ENCODE measurements at places on chromosomes 7 and 10.

- no peak for DNase-seq
Measured at GRCh38 chr7:29156907-29157452, 10.6 kb upstream of the CPVL start.

DNA sequence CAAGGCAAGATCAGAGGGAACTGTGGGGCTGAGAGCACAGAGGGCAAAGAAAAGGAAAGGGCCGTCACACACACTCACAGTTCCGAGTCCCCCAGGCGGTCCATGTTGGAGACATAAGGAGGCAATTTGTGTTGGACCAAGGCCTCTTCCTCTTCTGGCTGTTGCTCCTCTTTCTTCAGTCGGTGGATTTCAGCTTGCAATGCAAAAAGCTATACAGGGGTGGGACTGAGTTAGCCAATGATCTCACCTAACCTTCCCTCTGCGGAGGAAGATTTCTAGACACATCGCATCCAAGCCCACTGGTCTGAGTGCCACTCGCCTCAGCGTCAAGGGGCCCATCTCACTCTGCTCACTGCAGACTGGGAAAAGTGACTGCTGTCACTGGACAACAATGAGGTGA is 5.5 kb downstream of the WDR91 start:
- DNase-seq, result no peak

DNA sequence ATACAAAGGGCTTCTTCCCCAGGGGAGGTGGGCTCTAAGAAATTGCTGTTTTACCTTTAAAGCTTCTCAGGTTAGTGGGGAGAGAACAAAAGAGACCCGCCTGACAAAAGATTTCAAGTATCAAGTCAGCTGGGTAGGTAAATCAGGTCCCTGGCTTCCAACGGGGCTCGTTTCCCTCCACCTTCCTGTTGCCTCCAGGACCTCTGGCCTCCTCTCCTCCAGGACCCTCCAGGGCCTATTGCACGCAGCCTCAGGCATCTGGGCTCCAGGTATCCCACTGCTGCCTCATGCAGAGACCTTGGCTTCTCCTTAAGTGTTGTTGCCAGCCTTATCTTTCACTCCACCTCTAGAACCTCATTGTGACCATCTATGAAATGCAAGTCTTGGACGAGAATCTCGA is 2.9 kb downstream of the BNIP3 start:
- DNase-seq, result no peak

GRCh38 chr7:85685901-85686300 is 499.0 kb upstream of the SEMA3D start:
- no peak for DNase-seq

GRCh38 chr7:21675255-21675654 is 132.4 kb downstream of the DNAH11 start:
- DNase-seq, result no peak

DNA sequence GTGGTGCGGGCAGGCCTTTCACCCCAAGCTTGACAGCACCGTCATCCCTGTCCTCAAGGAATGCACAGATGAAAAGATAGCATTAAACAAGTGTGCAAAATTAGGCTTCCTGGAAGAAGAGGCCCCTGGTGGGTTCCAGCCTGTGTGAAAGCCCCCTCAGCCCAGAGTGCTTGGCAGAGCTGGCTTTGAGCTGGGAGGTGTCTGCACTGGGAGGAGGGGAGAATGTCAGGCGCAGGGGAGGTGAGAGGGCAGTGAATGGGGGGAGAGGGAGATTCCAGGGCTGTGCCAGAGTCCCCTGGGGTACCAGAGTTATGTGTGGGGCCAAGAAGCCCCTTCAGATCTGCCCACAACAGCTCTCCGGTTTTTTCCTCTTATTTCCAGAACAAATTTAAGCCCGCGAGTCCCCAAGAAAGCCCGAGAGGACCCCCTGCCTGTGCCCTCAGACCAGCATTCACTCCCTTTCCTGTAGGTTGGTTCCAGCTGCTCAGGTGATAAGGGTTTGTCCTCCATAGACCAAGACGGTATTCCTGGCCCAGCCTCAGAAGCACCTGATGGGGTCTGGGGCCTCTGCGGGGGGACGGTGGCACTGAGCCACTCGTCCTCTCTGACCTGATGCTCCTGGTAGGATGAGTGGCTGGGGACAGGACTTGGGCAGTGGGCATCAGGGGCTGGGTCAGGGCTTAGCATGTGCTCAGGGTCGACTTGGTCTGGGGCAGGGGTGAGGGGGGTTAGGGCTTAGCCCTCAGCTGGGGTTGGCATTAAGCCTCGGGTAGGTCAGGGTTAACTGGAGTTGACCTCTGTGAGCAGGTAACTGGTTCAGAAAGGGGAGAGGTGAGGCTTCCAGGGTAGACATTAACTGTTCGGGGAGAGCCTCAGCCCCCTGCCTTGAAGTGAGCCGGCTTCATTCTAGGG is 43.4 kb downstream of the ADCYAP1R1 start:
- no peak for DNase-seq

DNA sequence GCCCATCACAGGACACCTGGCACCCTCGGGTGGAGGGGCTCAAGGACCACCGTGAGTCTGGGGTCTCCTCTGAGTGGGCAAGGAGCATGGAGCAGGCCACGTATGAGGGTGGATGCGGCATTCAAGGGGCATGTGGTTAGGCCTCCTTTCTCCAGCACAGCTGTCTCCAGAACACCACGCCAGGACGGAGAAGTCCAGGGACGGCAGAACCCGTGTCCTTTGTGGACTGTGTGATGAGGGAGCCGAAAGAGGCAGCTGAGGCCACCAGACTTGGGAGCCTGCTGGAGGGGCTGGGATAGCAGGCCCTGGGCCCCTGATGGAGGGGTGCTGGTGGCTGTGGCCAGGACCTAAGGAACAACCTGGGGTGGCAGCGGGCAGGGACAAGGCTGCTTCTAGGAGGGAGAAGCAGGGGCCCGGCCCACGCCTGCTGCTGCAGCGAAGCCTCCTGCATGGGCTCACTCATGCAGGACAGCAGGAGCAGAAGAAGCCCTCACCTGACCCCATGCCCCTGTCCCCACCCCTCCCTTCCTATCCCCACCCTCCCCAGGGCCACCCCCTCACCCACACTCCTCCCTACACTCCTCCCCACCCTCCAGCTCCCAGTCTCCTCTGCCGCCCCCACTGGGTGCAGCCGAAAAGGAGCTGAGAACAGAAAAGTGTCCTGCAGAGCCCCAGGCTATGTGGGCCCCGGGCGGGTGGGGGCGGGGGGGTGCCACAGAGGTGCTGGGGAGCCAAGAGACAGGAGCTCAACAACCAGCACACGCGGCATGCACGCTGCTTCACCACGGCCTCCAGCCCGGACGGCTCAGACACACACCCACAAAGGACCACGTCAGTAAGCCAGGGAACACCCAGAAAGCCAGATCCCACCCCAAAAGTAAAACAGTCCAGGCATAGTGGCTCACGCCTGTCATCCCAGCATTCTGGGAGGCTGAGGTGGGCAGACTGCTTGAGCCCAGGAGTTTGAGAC is 29.7 kb downstream of the ZFAND2A start:
- no peak for DNase-seq

DNA sequence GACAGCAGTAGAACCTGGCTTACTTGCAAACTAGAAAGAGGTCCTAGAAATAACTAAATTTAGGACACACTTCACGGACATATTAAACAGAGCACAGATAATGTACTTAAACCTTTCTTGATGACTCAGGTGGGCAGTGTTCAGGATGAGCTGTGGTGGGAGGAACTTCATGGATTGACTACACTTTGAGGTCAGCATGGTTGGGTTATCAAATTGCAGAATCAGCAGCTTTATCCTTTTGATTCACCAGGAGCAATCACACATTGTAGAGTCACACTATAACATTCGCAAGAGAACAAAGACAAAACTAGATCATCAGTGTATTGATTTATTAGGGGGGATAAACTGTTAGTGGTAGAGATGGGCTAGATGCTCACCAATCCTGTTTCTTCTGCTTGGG is 38.6 kb upstream of the AGK start:
- DNase-seq, result no peak

DNA sequence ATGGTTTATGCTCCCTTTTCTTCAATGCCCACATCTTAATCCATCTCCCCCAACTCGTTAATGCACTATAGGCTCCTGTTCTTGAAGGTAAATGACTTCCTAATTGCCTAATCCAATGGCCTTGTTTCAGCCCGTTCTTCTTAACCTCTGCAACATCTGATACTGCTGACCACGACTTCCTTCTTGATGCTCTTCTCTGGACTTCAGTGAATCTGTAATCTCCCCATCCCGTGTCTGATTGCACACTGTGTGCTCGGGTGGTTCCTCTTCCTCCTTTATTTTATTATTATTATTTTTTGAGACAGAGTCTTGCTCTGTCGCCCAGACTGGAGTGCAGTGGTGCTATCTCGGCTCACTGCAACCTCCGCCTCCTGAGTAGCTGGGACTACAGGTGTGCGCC is 58.9 kb downstream of the HIPK2 start:
- DNase-seq, result peak; percentile 84

DNA sequence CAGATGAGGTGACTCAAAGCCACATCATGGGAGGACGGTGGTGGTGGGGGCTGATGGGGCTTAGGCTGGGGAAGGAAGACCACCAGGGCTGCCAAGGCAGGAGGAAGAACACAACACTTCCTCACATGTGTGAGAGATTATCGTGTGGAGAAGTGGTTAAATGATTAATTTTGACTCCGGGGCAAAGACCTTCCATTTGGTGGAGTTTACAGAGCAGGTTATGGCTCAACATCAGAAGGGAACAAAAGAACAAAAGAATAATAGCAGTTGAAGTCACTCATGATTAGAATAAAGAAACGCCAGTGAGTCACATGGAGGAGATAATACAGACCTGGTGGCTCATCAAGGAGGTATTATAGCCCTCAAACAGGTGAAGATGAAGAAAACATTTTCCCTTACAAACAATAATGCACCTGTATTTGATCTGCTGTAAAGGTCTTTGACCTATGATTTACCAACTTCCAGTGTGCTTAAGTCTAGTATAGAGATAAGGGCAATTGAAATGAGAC is 170.1 kb downstream of the PKD1L1 start:
- peak; percentile 19 for DNase-seq

- no peak for DNase-seq
Measured at GRCh38 chr7:47951374-47951773, 3.1 kb upstream of the PKD1L1 start.

- DNase-seq, result no peak
Measured at GRCh38 chr10:130138479-130138866, 2.3 kb downstream of the GLRX3 start.

- no peak for DNase-seq
Measured at GRCh38 chr7:95688931-95689495, 83.3 kb upstream of the DYNC1I1 start.

- no peak for DNase-seq
Measured at GRCh38 chr7:78465894-78466293, 667.3 kb downstream of the PHTF2 start.

GRCh38 chr10:6274040-6274439 is 71.3 kb downstream of the PFKFB3 start:
- peak; percentile 47 for DNase-seq

DNA sequence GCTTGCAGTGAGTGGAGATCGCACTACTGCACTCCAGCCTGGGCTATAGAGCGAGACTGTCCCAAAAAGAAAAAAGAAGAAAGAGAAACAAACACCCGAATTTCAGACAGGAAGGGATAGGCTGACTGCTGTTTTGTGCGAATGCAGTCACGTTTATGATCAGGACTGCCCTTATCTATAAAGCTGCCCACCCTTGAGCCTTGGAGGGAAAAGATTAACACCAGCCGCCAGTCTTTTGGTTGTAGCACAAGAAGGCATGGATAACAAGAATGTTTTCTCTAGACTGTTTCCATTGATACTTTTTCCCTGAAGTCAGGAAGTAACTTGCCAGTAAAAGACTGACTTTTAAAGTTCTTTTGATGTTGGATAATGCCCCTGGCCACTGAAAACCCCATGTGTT is 314.0 kb downstream of the BICC1 start:
- no peak for DNase-seq

- peak; percentile 53 for DNase-seq
Measured at GRCh38 chr7:101315336-101315735, 6.3 kb downstream of the IFT22 start.

- no peak for DNase-seq
Measured at GRCh38 chr7:74240482-74240881, 13.7 kb downstream of the RFC2 start.

DNA sequence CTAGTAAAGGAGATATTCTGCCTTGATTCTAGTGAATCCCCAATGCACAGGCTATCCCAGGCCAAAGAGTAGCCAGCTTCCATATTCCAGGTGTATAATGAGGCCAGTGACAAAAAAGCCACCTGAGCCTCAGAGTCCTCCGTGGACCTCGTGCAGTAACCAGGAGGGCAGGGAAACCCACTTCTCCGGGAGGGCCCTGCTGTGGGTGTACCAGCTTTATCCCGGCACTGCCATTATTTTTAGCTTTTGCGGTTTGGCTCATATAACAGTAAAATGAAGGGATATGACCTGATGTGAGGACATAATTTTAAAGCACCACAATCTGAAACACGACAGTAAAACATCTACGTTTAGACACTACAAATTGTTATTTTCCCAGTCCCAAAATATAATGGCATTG is 109.0 kb downstream of the SVIL start:
- DNase-seq, result no peak

DNA sequence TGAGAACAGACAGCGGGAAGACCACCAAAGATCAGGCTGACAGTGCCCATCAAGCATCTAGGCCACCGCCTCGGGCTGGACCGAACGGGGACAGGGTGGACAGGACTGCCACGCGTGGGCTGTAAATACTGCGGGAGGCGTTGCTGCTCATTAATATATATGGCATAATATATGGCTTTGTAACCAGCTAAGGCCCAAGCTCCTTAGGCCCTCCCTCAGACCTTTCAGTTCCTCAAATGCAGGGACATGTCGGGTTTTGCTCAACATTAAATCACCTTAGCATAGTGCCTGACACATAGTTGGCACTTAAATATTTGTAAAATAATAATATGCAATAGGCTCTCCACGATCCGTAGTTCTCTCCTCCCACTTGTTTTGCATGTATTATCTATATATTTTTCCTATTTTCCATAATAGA is 402 bp upstream of the TMEM168 start:
- peak; percentile 90 for DNase-seq

- peak; percentile 70 for DNase-seq
Measured at GRCh38 chr7:75740846-75741497, 2.2 kb upstream of the HIP1 start.
